GDM1 (cell line): ENCODE measurements at places on chromosomes 7 and 10.

DNA sequence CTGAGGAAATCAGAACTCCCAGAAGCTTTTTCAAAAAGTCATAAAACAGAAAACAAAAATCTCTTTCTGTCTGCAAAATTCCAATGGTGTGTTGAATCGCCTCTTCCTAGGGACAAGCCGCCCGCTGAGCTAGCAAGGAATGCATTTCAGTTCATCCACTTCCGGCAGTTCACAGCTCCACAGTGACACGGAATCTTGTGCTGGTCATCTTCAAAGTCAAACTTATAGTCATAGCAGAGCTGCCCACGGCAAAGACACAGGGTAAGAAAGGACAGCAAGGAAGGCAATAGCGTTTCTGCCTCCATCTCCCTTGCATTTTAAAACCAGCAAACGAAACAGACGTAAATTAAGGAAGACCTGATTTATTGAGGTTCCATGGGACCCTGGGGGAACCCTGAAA lies 111.2 kb downstream of the GALNT11 start:
- DNase-seq = no peak

- DNase-seq = no peak
Measured at GRCh38 chr10:96632974-96633710, 46.3 kb upstream of the TM9SF3 start.

GRCh38 chr10:112949875-112950507 lies at the start of gene TCF7L2:
TCF7L2 (plus strand) TSS chr10:112950247; CDS start chr10:112950757, 510 bp downstream.
- peak; percentile 93 for DNase-seq

GRCh38 chr7:27179503-27180430 lies 5.3 kb downstream of the HOXA11 start:
- DNase-seq = peak; percentile 26

GRCh38 chr7:14766747-14767146 lies 135.8 kb downstream of the DGKB start:
- DNase-seq = no peak

DNA sequence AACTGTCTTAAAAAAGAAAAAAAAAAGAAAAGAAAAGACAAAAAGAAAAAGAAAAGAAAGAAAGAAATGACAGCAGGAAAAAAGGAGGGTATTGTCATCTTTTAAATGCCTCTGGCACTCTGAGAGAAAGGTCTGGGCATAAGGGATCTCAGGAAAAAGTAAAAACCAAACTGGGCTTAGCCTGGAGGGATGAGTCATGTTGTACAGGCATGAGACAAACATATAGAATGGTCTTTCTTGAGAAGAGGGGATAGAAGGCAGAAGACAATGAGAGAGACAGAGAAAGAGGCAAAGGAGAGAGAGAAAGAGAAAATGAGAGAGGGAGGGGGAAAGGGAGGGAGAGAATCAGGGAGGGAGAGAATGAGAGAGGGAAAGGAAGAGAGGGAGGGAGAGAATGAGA lies 32.3 kb upstream of the KCNMA1 start:
- DNase-seq = no peak

- DNase-seq = no peak
Measured at GRCh38 chr7:121054925-121055324, 66.4 kb downstream of the CPED1 start.

DNA sequence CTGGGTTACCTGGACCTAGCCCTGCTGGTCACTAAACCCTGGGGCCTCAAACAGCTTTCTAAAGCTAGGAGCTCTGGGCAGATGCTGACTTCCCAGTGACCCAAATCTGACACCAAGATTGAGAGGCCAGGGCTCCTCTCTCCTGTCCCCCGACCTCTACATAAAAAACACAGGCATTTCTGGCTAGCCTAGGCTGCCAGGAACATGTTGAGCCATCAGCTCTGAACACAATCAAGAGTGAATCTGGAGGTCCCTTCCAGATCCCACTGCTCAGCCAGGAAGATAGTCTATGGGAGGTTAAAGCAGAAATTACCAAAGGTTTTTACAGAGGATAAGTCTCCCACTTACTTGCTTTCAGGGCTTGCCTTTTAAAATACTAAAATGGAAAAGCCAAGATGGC lies 22.1 kb upstream of the PDE1C start:
- no peak for DNase-seq

- DNase-seq = no peak
Measured at GRCh38 chr10:32846974-32847373, 111.1 kb downstream of the ITGB1 start.

DNA sequence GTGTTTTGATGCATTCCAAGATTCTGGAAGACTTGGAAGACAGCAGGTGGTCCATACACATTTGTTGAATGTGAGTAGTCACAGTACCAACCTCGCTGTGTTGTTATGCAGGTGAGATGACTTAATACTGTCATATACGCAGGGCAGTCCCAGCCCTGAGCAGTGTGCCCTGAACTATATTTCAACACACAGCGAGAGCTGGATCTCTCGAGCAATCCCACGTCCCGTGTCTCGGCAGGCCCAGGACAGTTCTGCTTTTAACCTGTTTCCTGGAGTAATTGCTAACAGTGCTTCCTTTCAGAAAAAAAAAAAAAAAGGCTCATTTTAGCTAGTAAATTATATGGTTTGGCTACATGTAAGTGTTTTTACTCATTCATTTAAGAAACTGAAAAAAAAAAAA lies 179.7 kb downstream of the PRKCQ start:
- peak; percentile 12 for DNase-seq

- no peak for DNase-seq
Measured at GRCh38 chr7:29372351-29373090, 177.9 kb downstream of the CHN2 start.

DNA sequence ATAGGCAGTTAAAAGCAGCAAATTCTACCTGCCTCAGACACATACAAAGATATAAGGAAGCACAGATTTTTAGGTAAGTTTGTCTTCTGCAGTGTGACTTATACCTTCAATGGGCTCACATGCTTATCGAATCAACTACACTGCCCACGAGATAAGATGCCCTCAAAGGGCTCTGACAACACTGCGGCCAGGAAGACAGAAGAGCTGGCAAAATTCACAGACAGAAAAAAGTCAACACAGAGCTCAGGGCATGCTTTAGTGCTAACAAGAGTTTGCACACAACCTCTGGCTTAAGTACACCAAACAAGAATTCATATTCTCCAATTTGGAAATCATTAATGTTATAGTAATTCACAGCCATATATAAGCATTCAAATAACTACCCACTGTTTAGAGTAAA lies 62.3 kb downstream of the LARP4B start:
- DNase-seq = no peak

GRCh38 chr7:47536661-47537611 lies 45.0 kb downstream of the TNS3 start:
- DNase-seq = no peak

GRCh38 chr10:30433306-30433729 lies 666 bp upstream of the MAP3K8 start:
- DNase-seq = no peak

DNA sequence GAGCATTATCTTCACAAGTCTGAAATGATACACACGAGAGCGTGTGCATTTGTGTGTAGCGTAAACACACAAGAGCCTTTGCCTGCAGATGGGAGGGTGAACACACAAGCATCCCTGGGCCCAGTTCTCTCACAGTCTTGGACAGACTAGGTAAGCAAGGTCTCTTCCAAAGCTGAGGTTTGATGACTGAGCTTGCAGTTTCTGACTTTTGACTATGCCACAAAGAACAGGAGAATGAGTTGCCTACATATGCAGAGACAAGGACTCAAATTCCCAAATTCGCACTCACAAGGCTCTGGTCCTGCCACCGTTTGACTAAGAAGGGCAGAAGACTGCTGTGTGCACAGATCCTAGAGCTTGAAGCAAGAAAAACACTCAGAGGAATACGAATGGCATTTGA lies 55.8 kb downstream of the FAM53B start:
- no peak for DNase-seq

- DNase-seq = no peak
Measured at GRCh38 chr10:56370217-56371113, 9.4 kb upstream of the ZWINT start.

- no peak for DNase-seq
Measured at GRCh38 chr7:66047426-66047825, 28.2 kb upstream of the ASL start.

DNA sequence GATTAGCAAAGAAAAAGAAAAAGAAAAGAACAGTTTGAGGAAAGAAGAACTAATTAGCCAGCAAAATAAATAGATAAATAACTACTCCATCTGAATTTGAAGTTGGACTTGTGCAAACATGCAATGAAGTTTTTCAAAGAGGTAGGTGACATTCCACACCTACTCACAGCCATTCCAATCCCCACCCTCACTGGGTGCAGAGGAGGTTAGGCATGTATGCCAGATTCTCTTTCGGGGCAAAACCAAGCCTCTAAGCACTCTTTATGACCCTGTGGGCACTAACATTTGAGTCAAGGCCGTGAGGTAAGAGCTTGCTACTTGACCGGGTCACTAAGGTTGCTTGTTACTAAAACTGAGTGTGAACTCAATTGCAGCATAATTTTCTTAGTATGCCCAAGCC lies 108.4 kb upstream of the SEMA3A start:
- no peak for DNase-seq

DNA sequence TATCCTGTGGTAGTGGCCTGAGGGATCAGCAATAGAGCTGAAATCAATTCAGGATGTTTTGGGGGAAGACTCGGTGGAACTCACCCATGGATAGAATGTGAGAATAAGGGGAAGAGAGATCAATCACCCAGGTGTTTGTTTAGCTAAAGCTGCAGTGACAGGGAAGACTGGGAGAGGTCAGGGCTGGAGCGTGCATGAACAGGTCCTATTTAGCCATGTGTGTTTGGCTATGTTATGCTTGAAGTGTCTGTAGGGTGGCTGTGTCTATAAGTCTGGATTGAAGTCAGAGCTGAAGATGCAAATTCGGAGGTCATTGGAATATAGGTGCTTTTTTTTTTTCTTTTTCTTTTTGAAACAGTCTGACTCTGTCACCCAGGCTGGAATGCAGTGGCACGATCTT lies 4.6 kb downstream of the ATP6V1F start:
- no peak for DNase-seq
